Stimulated activated CD4-positive, alpha-beta T cell treated with anti-CD3 and anti-CD28 coated beads, Interleukin-12 subunit alpha, Interleukin-12 subunit beta, amount 100 ng/mL, for 4 hours (primary cell): ENCODE measurements at places on chromosomes 1 and 21.

DNA sequence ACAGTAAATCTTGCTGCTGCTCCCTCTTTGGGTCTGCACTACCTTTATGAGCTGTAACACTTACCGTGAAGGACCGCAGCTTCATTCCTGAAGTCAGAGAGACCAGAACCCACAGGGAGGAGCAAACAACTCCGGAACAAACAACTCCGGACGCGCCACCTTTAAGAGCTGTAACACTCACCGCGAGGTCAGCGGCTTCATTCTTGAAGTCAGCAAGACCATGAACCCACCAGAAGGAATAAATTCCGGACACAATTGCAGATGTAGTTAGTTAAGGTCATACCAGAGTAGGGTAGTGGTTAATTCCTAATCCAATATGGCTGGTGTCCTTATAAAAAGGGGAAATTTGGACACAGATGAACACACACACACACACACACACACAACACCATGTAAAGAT is 37.7 kb downstream of the VTCN1 start:
- DNase-seq = no peak

DNA sequence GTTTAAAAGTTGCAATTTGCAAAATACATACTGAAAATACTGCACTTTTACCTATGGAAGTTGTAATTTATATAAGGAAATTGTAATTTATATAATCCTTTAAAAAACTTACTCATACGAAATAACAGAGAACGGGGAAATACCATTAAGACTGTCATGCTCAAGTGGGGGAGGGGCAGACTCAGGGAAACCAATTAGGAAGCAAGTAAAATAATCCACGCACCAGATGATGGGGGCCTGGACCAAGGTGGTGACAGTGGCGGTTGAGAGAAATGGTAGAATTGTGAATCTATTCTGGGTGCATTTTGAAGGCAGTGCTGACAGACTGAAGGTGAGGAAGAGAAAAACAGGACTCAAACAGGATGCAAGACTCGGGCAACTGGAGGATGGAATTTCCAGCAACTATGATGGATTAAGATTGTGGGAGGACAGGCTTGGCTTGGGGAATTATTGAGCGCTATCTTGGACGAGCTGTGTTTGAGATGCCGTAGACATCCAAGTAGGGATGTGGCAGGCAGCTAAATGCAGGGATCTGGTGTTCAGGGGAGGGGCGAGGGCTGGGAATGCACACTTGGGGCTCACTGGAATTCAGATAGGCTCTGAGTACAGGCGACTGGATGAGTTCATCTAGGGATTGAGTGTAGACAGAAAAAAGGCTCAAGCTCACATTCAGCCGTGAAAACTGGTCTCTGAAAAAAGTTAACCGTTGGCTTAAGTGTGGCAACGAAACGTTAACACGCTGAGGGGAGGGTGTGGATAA is 977 bp downstream of the LCA5L start:
- DNase-seq = no peak

DNA sequence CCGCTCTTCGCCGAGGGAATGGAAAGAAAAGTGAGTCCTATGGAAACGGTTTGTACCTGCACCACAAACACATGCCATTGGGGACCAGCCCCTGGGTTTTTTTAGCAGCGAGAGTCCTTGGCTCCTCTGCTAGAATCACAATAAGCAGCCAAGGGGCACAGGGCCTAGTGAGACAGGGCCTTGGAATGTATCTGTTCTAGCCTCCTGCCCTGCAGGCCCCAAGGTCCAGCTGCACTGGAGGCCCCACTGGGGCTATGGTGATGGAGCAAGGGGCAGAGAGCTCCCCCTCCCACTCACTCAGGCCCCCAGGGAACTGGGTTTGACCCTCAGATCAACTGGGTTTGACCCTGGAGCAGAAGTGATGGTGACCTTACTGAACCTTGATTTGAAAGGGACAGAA is 14.4 kb downstream of the SHISA4 start:
- DNase-seq = no peak

GRCh38 chr21:46461909-46462308 is 3.2 kb downstream of the DIP2A start:
- no peak for DNase-seq

- no peak for DNase-seq
Observed at GRCh38 chr1:100622506-100622905, 84.6 kb downstream of the GPR88 start.

- no peak for DNase-seq
Observed at GRCh38 chr1:193234530-193234929, 48.1 kb upstream of the B3GALT2 start.

DNA sequence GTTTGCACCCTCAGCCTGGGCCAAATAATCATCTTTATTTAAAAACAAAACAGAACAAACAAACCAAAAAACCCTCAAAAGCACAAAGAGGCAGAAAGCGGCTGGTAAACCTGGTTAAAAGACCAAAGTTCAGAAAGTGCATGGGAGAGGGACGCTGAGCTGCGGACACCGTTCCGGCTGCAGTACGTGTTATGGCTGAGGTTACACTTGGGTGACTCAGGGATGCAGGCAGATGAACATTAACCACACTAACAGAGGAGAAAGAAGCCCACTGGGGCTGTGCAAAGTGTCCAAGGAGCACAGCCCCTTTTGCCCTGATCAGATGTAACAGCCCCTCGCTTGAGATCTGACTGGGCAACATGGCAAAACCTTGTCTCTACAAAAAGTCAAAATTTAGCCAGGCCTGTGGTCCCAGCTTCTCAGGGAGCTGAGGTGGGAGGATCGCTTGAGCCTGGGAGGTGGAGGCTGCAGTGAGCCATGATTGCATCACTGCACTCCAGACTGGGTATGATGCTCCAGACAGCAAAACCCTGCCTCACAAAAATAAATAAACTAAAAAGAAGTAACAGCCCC is 28.3 kb downstream of the GPR157 start:
- no peak for DNase-seq

- no peak for DNase-seq
Observed at GRCh38 chr1:197899037-197899436, 3.4 kb upstream of the C1orf53 start.

DNA sequence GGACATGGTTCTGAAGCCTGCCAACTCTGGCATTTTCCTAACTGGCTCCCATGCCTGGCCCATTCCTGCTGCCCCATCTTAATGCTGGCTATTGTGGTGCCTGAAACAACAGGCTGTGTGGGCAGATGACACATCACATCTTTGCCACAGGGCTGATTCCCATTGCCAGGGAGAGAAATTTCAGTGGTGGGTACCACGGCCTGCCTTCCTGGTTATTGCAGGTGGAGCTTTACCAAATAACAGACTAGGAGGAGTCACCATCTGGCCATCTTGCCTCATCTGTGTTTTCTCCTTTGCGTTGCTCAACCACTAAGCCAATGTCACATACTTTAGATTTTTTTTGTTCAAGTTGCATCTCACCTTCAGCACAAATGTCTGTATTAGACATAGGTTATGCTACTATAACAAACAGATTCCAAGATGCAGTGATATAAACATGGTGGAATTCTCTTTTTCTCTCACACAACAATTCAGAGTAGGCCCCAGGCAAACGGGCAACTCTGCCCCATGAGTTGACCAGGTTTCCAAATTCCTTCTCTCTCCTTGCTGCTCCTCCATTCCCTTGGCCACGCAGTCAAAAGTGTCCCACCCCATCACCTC is 14.1 kb downstream of the CDA start:
- no peak for DNase-seq

GRCh38 chr21:37193676-37194075 is 73.5 kb downstream of the VPS26C start:
- DNase-seq = no peak

DNA sequence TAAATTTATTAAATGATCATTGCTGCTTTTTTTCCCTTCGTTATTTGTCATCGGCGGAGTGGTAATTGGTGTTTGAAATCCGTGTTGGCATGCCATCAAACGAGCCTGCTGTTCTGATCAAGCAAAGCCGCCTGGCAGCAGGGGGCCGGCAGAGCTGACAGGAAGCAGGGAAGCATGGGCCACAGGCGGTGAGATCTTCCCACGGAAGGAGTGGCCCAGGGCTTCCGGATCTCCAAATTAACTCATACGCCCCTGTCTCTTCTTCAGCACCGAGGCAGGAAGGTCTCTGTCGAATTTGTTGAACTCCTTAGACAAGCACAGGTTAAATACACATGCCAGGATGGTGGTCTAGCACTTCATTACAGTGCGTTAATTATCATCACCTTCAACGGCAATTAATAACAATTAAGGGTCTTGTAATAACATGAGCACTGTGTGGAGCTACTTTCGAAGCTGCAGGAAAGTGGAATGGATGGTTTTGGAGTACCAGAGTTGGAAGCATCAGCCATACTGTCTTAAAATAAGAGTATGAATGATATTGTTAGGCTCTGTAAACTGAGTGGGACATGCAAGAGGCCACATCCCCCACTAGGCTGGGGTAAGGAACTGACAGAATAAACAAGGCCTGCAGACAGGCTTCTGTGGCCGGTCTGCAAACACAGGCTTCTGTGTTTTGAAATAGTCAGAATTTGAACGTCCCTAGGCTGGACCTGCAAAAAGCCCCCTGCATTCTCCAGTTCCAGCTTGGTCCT is 199.4 kb upstream of the DAB1 start:
- no peak for DNase-seq

- DNase-seq = no peak
Observed at GRCh38 chr1:60224523-60224922, 151.0 kb upstream of the C1orf87 start.

DNA sequence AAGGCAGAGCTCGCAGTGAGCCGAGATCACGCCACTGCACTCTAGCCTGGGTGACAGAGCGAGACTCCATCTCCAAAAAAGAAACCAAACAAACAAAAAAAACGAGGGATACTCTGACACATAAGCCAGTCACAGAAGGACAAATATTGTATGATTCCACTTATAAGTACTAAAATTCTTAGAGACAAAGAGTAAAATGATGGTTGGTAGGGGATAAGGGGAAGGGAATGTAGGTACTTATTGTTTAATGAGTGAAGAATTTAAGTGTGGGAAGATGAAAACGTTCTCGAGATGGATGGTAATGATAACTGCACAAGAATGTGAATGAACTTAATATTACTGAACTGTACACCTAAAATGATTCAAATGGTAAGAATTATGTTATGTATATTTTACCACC is 66.7 kb upstream of the GUCA2A start:
- DNase-seq = no peak
